Mesothelial cell of epicardium (in vitro differentiated cells): ENCODE measurements at places on chromosomes 6 and 20. TPM values are rescaled to one million over a fixed set of nuclear protein-coding genes. Genes with fewer than 3 reads are reported as not detected.
A peak's percentile ranks its signal among the peaks of the same experiment; 100 is the strongest.

The CLPSL2 gene
- total RNA-seq, result not detected in 3 replicates

The SLC4A11 gene
- total RNA-seq, result 1.0 to 2.5 TPM (median 1.9 TPM) in 3 replicates

The EYS gene
- total RNA-seq, result 0.52 to 0.69 TPM (median 0.60 TPM) in 3 replicates

The UTRN gene
- 133 to 148 TPM (median 146 TPM) in 3 replicates for total RNA-seq

The SNX9 gene
- total RNA-seq, result 22.8 to 24.0 TPM (median 23.1 TPM) in 3 replicates

The NKAIN2 gene
- 0.13 to 1.6 TPM (median 0.20 TPM) in 3 replicates for total RNA-seq

The CASS4 gene
- total RNA-seq, result 0.67 to 0.78 TPM (median 0.72 TPM) in 3 replicates

The DEFB115 gene
- total RNA-seq, result not detected in 3 replicates

The BNIP5 gene
- total RNA-seq, result 0.09 TPM in 1 of 3 replicates, not detected in the others

The FANCE gene
- total RNA-seq, result 7.0 to 8.5 TPM (median 8.0 TPM) in 3 replicates

The RSPO3 gene
- 26.3 to 31.1 TPM (median 30.1 TPM) in 3 replicates for total RNA-seq

GRCh38 chr20:61297491-61297890 is 45.4 kb downstream of the CDH4 start:
- no peaks in the 10 kb centered on the region for H3K4me1 ChIP-seq
- no peaks in the 10 kb centered on the region for H3K27me3 ChIP-seq
- no peak for DNase-seq
- no peak overlapping the region for H3K27ac ChIP-seq

- peaks cover 2% of the 10 kb centered on the region for H3K36me3 ChIP-seq
- H3K4me3 ChIP-seq, result no peak overlapping the region
- DNase-seq, result no peak
Measured at GRCh38 chr20:56153926-56154325, 94.6 kb upstream of the MC3R start.

DNA sequence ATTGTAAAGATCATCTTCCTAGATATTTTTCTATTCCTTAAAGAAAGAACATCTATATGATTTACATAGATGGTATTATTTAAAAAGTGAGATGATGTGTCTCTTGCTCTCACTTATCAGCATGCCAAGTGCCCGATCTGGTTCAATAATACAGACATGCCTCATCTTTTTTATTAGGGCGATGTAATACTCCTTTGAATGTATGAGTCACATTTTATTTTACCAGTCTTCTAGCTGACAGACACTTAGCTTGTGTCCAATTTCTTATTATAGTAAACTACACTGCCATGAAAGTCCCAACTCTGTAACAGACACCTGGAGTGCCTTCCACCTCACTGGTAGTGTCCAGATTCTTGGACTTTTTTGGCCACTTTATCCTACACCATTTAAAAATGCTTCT is 586.6 kb upstream of the BTBD3 start:
- DNase-seq, result no peak
- H3K4me3 ChIP-seq, result no peak overlapping the region
- peaks cover 6% of the 10 kb centered on the region for H3K4me1 ChIP-seq
- no peaks in the 10 kb centered on the region for H3K36me3 ChIP-seq
- no peaks in the 10 kb centered on the region for H3K27me3 ChIP-seq

DNA sequence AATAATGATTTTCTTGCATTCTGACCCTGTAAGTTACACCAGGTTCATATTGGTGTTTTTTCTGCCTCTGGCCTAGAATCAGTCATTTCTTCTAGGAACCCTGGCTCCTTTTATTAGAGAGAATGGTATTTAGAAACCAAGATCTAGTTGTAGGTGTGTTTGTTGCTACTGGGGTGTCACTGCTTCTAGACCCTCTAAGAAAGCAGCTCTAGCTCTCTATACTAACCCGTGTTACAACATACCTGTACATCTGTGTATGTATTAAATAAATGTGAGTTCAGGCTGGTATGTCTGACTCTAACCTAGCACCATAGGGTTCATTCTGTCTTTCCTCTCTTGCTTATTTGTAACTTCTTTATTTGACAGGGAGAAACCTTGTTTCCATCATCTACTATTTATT is 16.8 kb downstream of the SENP6 start:
- peaks cover 22% of the 10 kb centered on the region for H3K4me1 ChIP-seq
- no peak overlapping the region for H3K4me3 ChIP-seq
- peaks cover 28% of the 10 kb centered on the region for H3K36me3 ChIP-seq
- no peak for DNase-seq
- H3K27ac ChIP-seq, result no peak overlapping the region

- no peaks in the 10 kb centered on the region for H3K27me3 ChIP-seq
- H3K36me3 ChIP-seq, result peaks cover 10% of the 10 kb centered on the region
- no peak for DNase-seq
- peak overlapping the region; percentile 26 for H3K27ac ChIP-seq
- no peak overlapping the region for H3K4me3 ChIP-seq
Measured at GRCh38 chr6:4858194-4859015, 82.2 kb downstream of the CDYL start.

DNA sequence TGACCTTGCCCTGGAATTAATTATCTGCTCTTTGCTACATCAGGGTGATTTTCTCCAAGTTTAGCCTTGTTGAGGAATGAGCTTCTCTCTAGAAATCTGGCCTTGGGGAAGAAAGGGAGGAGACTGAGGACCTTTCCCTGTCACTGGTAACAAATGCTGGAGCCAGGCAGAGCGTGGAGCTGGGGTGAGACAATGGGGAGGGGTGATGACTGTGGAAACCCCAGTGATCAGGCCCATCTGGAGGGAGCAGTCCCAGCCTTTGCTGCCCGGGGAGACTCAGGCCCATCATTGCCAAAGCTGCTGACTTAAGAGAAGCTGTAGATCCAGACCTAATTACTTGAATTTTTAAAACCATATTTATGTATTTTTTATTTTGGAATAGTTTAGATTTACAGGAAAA is 31.3 kb downstream of the BCAS4 start:
- peaks cover 6% of the 10 kb centered on the region for H3K36me3 ChIP-seq
- no peak for DNase-seq
- H3K27ac ChIP-seq, result peak overlapping the region; percentile 21

- no peak for DNase-seq
- H3K4me3 ChIP-seq, result no peak overlapping the region
- peaks cover 2% of the 10 kb centered on the region for H3K36me3 ChIP-seq
- H3K27me3 ChIP-seq, result no peaks in the 10 kb centered on the region
- no peak overlapping the region for H3K27ac ChIP-seq
- H3K4me1 ChIP-seq, result no peaks in the 10 kb centered on the region
Measured at GRCh38 chr6:19219931-19220330, 617.2 kb upstream of the ID4 start.

GRCh38 chr20:44151621-44152416 is 35.2 kb downstream of the JPH2 start:
- H3K27me3 ChIP-seq, result no peaks in the 10 kb centered on the region
- no peak overlapping the region for H3K4me3 ChIP-seq
- H3K4me1 ChIP-seq, result peaks cover 18% of the 10 kb centered on the region
- no peak for DNase-seq

DNA sequence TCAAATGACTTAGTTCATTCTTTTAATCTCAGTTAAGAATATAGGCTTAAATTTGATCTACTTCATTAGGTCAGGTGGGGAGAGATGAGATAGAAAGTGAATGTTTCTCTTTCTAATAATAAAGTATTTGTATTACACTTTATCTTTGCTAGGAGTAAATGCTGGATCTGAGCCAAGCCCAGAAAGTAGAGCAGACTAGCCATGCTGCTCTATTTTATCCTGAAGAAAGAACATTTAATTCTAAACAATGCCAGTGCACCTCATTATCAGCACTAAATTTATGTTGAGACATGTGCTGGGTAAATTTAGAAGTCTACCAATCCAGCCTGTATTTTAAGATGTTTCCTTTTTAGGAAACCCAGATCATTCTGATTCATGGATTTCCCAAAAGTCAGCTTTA is 43.5 kb downstream of the AKIRIN2 start:
- H3K27me3 ChIP-seq, result no peaks in the 10 kb centered on the region
- H3K27ac ChIP-seq, result peak overlapping the region; percentile 81
- no peak for DNase-seq
- peaks cover 6% of the 10 kb centered on the region for H3K4me1 ChIP-seq

DNA sequence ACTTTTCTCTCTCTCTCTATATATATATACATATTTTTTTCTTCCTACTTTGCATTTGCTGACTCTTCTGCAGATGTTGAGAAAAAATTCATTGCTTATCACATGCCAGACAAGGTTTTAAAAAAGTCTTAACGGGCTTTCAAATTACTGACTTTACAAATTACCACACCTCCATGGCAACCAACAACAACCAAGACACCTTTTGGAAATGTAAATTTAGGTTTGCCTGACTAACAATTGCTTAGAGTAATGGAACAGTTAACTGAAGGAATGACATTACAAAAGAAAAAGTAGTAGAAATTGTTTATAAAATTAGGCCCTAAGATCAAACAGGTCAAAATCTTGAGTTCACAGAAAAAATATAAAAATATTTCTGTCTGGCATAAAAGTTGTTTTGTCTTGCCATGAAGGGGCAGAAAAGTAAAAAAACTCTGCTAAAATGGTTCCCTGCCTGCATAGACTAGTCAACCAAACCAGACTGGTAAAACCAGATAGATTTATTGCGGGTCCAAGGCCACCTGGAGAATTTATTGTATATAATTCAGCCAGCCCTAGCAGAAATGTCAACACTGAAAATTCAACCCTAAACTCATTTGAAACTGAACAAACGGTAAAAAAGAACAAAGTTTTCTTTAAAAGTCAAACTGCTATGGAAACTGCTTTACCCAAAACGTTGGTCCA is 92.8 kb upstream of the FRMD1 start:
- no peaks in the 10 kb centered on the region for H3K27me3 ChIP-seq
- peak overlapping the region; percentile 64 for H3K27ac ChIP-seq
- H3K4me1 ChIP-seq, result peaks cover 28% of the 10 kb centered on the region

- no peaks in the 10 kb centered on the region for H3K27me3 ChIP-seq
- no peak overlapping the region for H3K4me3 ChIP-seq
- peaks cover 53% of the 10 kb centered on the region for H3K36me3 ChIP-seq
- H3K27ac ChIP-seq, result peak overlapping the region; percentile 4
Measured at GRCh38 chr20:35063168-35063567, 29.4 kb downstream of the TRPC4AP start.
